Activated naive CD4-positive, alpha-beta T cell treated with anti-CD3 and anti-CD28 coated beads for 36 hours (primary cell): ENCODE measurements at places on chromosomes 1 and 21.
A peak's percentile ranks its signal among the peaks of the same experiment; 100 is the strongest.

- DNase-seq: peak; percentile 12
Measured at GRCh38 chr1:92804721-92805201, 19.9 kb upstream of the EVI5 start.

GRCh38 chr1:165153182-165153581 lies 203.3 kb downstream of the LMX1A start:
- no peak for DNase-seq

- peak; percentile 84 for DNase-seq
Measured at GRCh38 chr1:234608911-234609690, 877 bp downstream of the IRF2BP2 start.

- DNase-seq: no peak
Measured at GRCh38 chr1:174110053-174110452, 49.3 kb upstream of the RABGAP1L start.

DNA sequence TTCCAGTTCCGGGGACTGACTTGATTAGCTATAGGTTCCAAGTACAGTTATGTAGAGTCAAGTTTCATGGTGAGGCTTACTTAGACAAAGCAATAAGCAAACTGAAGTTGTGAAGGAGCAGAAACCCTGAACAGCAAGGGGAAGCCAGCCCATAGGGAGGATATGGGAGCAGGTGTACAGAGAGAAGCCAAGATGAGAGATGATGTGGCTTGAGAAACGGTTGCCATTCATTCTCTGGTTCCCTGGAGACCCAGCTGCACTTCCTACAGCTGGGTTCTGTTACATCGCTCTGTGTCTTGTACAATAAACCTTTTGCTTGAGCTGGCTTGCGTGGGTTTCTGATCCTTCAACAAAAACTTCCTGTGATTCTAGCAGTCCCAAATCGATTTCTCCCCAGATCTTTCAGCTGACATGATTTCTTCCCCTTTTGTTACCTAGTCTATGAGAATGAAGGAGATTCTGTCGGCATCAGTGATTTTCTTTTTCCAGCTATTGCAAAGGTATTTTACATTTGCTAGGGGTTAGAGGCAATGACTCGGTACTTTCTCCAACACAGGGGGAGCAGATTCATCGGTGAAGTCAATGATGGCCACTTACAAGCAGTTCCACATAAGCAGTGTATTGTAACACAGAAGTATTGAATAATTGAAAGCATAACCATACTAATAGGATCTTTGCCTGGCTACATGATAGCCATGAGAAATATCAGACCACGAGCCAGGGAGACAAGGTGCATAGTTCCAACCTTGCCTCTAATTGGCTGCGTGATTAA lies 67.3 kb downstream of the URB2 start:
- DNase-seq: no peak

DNA sequence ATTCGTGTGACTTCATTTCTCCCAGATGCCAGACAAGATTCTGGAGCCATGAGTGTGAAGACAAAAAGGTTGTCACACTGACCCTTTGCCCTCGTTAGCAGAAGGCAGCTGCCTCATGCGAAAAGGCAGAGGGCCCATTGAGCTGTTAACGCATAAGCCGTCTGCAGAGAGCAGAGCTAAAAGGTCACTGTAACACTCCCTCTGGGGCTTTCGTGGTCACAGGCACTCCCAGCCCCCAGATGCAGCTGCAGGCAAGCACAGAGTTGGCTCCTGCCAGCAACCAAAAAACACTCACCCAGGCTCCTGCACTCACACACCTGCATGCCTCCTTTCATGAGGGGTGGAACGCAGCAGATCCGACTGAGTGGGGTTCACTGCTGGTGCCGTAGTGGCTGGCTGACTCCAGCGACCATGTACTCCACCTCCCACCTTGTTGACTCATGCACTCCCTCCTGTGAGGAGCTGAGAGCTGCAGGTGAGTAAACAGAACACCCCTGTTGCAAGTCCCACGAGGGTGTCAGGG lies 287.5 kb downstream of the SMYD3 start:
- no peak for DNase-seq

GRCh38 chr1:231183639-231184590 lies 22.1 kb downstream of the TRIM67 start:
- DNase-seq: no peak

GRCh38 chr1:54859700-54860391 lies 27.1 kb downstream of the DHCR24 start:
- no peak for DNase-seq

DNA sequence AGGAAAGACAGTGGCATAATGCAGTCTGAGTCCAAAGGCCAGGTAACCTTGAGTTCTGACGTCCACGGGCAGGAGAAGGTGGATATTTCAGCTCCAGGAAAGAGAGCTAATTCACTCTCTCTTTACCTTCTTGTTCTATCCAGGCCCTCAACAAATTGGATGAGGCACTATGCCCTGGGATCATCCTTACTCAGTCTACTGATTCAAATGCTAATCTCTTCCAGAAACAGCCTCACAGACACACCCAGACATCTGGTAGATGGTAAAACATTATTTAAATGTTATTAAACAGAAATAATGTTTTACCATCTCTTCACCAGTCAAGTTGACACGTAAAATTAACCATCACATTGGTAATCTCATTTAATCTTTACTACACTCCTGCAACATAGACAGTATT lies 73.0 kb downstream of the RBM11 start:
- no peak for DNase-seq

DNA sequence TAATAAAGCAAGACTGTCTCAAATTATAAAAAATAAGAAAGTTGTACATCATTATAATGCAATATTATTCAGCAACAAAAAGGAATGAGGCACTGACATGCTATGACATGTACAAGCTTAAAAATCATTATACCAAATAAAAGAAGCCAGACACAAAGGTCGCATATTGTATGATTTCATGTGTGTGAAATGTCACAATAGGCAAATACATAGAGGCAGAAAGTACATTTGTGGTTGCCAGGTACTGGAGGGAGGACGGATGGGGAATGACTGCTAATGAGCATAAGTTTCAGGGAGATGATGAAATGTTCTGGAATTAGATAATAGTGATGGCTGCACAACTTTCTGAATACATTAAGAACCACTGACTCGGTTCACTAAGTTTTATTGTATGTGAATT lies 73.6 kb upstream of the NBPF3 start:
- no peak for DNase-seq

DNA sequence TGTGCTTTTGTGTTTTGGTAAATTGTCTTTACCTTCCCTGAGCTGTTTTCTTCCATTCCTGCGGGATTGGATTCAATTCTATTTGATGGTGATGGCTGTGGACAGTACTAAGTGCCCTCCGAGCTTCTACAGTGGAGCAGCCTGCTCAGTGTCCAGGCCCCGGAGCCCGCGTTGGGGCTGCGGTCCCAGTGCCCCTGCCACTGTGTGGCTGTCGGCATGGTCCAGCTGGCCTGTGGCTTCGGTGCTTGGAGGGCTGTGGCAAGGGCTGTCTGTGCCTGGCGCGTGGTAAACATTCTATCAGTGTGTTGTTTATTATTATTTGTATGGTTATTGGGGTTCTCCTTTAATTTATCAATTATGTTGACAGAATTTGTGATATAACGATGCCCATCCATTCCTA lies 109.1 kb upstream of the COL6A1 start:
- no peak for DNase-seq

- DNase-seq: no peak
Measured at GRCh38 chr1:158055854-158056253, 62.4 kb downstream of the KIRREL1 start.

DNA sequence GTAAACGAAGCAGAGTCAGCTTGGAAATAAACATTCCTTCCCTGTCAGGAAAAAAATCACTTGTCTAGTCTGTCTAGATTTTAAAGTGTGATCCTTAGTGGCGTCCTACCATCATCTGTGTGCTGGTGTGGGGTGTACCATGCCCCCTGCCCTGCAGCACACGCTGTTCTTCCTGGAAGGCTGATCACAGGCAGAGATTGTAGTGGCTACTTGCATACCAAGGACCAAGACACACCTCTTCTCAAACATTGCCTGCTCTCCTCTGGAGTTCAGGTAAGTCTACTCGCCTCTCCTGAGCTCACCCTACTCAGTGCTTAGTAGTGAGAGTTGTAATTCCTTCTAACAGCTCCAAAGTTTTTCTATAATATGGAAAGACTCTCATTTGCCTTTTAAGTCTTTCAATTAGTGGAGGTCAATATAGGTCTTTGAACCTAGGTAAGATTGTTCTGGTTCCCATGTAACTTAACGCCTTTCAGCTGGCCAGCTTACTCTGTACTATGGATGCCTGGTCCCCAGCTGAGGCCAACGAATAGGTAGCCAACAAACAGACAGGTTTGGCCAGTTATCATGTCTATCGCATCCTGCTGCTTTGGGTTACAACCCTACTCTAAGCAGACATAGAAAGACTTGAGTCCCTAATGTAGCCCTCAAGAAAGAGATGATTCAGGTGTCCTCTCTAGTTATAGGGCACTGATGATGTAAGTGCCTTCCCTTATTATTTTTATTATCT lies 55.4 kb downstream of the XCL1 start:
- no peak for DNase-seq

DNA sequence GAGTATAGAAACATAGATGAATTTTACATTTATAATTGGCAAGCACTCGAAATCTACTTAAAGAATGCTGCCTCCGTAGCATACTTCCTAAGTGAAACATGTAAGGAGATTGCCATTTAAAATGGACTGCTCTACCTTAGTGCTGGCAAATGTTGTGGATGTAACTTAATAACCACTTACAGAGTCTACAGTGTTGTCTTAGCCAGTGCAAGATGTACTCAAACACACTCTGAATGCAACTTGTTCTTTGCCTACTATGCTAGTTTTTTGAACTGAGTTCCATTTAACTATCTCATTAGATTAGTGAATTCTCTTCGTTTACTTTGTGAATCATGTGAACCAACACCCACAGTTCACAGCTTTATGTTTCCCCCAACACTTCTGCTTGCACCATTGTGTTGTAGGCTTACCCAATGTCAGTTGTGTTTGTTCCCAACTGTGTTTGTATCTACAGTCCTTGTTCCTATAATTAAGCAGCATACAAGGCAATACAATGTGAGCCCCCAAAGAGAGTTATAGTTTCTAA lies 345.5 kb upstream of the LYPLAL1 start:
- DNase-seq: no peak

GRCh38 chr1:172140072-172140471 lies 280.4 kb upstream of the C1orf105 start:
- no peak for DNase-seq

DNA sequence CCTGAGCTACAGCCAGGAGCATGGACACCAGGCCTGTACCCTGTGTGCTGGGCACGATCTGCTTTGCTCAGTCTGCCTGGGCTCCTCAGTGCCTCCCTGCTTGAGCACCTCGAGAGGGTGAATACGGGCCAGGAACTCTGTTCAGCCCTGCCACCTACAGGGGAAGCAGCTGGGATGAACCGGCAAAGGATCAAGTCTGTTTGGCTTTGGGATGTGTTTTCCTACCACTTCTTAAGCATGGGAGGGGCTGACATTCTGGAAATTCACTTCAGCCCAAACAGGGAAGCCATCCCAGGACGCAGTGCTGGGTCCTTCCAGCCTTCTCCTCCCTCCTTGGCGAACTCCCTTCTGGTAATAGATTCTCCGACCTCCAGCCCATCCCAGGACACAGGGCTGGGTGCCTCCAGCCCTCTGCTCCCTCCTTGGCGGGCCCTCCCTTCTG lies 55.8 kb upstream of the SELENON start:
- DNase-seq: peak; percentile 32

- DNase-seq: no peak
Measured at GRCh38 chr1:66750577-66750976, 1.7 kb upstream of the DYNLT5 start.

GRCh38 chr21:45767071-45768006 lies 123.8 kb downstream of the PCBP3 start:
- peak; percentile 58 for DNase-seq

GRCh38 chr1:80305466-80305865 lies 1298.9 kb upstream of the ADGRL4 start:
- DNase-seq: no peak

DNA sequence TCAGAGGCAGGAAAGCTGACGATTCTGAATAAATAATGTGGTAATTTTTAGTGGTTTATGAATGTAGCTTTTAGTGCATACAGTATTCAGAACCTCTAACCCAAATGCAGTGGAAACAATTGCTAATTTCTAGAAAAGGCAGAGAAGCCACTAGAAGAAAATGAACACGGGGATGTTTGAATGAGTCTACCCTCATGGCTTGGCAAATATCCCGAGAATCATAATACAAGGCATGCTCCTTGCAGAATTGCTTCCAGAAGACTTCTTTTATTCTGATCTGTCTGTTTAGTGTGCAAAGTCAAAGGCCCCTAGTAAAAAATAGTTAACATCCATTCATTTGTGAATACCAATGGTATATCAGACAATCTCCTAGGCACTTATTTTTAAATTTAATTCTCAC lies 246.8 kb downstream of the LMO4 start:
- DNase-seq: no peak

GRCh38 chr1:31712630-31713029 lies 8.8 kb upstream of the COL16A1 start:
- DNase-seq: no peak

- DNase-seq: no peak
Measured at GRCh38 chr21:38820471-38821239, 14.9 kb downstream of the ETS2 start.

- no peak for DNase-seq
Measured at GRCh38 chr1:107541412-107541811, 400.6 kb downstream of the NTNG1 start.

GRCh38 chr1:105891308-105891707 lies 1165.2 kb upstream of the PRMT6 start:
- no peak for DNase-seq

DNA sequence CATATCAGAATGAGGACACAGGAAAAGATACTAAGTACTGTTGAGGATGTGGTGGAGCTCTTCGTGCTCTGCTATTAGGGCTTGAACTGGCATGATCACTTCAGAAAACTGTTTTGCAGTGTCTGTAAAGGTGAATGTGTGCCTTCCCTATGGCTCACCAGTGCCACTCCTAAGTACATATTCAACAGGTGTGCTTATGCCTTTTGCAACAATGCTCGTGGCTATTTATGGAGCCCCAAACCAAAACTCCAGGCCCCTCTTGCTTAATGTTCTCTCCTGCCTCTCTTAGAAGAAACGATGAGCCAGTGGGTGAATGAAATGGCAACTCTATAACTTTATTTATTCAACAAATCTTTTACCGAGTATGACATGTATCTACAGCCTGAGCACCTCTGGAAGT lies 70.2 kb downstream of the TAS1R2 start:
- DNase-seq: no peak

DNA sequence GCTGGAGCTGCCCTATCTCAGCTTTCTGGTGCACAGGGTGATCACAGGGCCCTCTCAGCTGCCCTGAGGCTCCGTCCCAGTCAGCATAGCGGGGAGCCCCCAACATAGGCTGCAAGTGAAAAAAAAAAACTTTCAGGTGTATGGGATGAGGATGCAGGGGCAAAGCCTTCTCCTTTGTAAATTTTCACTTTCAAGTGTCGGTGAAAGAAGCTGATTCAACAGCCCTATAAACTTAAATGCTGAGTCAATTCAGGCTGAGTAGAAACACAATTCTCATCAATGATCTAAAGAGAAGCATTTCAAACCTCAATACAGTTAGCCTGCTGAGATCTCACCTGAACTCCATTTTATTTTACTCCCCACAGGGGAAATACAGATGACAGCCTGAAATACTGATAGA lies 171.2 kb downstream of the SEC16B start:
- DNase-seq: no peak
